Naive thymus-derived CD4-positive, alpha-beta T cell (primary cell): ENCODE measurements at places on chromosomes 4 and X.
A peak's percentile ranks its signal among the peaks of the same experiment; 100 is the strongest.

GRCh38 chr4:153950100-153950979 is 161.5 kb upstream of the SFRP2 start:
- DNase-seq, result peak; percentile 59

DNA sequence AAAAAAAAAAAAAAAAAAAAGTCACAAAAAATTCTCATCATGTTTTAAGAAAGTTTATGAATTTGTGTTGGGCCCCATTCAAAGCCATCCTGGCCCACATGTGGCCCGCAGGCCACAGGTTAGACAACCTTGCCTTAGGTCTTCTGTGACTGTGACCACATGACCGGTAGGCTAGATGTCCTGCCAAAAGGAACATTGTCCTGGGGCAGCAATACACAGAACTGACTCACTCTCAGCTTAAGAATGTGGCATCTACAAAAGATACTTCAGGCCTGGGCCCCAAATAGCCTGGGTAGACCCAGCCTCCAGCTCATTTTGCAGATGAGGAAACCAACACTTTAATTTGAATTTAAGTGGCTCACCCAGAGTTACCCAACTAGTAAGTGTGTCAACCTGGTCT is 10.0 kb downstream of the AWAT2 start:
- DNase-seq, result no peak

GRCh38 chr4:99438405-99438780 is 3.3 kb upstream of the ADH7 start:
- no peak for DNase-seq

DNA sequence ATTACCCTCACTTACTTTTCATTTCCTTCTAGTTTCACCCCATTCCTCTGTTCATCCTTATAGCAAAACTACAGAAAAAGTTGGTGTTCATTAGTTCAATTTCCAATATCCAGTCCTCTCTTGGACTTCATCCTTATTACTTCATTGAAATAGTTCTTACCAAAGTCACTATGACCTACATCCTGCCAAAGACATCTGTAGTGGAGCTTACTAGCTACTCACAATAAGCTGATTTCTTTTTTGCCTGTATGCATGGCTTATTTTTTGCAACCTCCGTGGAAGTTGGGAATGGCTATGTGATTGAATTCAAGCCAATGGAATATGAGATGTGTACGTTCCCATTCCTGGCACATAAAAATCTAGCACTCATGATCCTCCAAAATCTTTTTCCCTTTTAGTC is 4.6 kb upstream of the CDKL2 start:
- DNase-seq, result no peak

- peak; percentile 38 for DNase-seq
These were observed 13.6 kb upstream of the TMEM156 start for GRCh38 chr4:39045827-39046221.

DNA sequence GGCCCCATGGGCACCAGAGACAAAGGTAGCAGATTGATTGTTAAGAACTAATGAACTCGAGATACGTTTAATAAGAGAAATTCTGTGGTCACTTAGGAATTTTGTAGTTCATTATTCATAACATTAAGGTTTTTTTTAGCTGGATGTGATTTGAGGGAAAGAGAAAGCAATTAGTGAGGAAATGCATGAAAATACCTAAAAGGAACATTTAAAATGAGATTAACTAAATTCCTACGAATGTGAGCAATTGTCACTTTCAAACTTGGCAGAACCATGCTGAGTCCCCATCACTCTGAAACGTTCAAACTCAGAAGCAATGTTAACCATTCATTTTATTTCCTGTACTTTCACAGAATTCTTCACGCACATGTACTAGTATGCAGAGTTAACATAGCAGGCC is 5.9 kb downstream of the PRMT9 start:
- no peak for DNase-seq
